Activated gamma-delta T cell (primary cell): ENCODE measurements at places on chromosomes 12 and 14.

- DNase-seq, result no peak
Observed at GRCh38 chr12:131461096-131461495, 249.8 kb upstream of the SFSWAP start.

- DNase-seq, result no peak
Observed at GRCh38 chr12:16555630-16556029, 50.3 kb downstream of the LMO3 start.

GRCh38 chr14:93295541-93296220 lies 37.2 kb downstream of the BTBD7 start:
- no peak for DNase-seq

- DNase-seq, result no peak
Observed at GRCh38 chr14:43336351-43336750, 1170.7 kb downstream of the FSCB start.

DNA sequence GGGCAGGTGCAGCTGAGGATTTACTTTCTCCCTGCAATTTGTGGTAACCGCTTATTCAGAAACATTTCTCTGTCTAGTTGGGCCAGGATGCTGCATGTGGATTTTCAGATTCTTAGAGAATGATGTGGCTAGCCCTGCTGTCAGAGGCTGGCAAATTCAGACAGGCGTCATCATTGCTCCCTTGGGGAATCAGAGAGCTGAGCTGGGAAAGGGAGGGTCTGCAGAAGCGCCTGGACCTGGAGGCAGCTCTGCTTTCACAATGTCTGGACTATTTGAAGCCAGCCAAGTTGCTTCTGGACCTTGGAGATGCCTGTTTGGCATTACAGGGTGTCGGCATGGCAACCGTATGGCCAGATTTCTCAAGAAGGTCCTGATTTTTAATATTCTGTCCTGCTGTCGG lies 3.4 kb downstream of the GALNT16 start:
- DNase-seq, result no peak

DNA sequence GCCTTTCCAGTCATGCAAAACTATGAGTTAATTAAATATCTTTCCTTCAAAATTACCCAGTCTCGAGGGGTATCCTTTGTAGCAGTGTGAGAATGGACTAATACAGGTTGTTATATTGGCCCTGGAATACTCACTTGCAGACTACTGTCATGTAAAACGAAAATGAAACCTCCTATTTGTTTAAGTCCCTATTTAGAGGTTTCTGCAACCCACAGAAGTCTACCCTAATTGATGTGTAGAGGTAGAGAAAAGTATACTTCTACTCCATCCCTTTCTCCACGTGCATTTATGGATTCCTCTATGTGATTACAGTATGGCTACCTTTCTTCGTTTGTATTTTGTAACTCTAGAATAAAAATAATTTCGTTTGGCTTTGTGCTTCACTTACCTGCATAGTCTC lies 371.1 kb downstream of the FSCB start:
- DNase-seq, result no peak

- DNase-seq, result no peak
Observed at GRCh38 chr12:26936559-26937442, 980 bp downstream of the INTS13 start.

DNA sequence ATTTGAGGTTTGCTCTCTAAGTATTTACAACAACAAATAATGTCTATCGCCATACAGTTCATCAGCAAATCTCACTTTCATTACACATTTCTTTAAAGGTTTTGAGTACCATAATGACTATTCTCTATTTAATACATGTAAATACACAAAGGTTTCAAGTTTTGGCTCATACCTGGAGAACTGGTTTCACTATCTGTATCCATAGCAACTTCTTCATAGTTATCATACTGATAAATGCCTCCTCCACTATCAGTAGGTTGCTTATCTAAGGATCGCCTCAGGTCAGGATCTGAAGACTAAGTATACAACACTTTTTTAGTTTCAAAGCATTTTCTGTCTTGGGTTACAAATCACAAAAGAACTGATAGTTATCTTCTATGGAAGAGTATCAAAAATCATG lies 21.4 kb downstream of the ZFC3H1 start:
- DNase-seq, result no peak
